ENCODE measurements at places on chromosomes 12 and 14.

- no peak for DNase-seq
These were observed 22.8 kb downstream of the EXOC5 start for GRCh38 chr14:57245941-57246340.

DNA sequence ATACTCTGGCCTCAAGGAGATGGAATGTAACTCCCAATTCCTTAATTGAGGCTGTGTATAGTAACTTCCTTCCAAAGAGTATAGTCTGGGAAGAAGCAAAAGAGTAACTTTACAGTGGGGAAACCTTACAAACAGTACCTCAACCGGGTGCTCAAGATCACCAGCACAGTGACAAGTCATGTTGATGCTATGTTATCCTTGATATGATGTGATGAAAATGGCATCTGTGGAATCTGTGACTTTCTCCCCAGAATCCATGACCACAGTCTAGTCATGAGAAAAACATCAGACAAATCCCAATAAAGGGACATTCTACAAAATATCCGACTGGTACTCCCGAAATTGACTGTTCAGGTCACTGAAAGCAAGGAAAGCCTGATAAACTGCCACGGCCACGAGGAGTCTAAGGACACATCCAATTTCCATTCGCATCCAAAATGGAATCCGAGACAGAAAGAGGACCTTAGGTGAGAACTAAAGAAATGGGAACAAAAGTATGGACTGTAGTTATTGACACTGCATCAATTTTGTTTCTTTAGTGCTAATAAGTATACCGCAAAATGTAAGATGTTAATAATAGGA is 97.3 kb upstream of the FRMD6 start:
- no peak for DNase-seq

DNA sequence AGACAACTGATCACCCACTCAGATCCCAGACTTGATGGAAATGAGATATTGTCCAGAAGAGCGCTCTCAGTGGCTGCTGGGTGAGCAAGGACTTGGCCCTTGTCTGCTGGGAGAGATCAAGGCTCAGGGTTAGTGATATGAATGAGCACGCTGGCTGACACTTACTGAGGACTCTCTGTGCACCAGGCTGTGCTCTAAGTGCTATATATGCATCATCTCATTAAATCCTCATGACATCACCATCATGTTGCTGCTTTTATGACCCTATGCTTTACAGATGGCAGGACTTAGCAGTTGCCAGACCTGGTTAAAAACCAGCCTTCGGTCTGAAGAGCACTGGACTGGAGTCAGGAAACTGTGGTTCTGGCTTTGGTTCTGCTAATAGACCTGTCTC is 260.9 kb downstream of the VRK1 start:
- no peak for DNase-seq

- no peak for DNase-seq
These were observed 298.7 kb upstream of the SRRM4 start for GRCh38 chr12:118682656-118683055.

- DNase-seq, result no peak
These were observed 87.8 kb downstream of the DDX51 start for GRCh38 chr12:132056320-132056719.

DNA sequence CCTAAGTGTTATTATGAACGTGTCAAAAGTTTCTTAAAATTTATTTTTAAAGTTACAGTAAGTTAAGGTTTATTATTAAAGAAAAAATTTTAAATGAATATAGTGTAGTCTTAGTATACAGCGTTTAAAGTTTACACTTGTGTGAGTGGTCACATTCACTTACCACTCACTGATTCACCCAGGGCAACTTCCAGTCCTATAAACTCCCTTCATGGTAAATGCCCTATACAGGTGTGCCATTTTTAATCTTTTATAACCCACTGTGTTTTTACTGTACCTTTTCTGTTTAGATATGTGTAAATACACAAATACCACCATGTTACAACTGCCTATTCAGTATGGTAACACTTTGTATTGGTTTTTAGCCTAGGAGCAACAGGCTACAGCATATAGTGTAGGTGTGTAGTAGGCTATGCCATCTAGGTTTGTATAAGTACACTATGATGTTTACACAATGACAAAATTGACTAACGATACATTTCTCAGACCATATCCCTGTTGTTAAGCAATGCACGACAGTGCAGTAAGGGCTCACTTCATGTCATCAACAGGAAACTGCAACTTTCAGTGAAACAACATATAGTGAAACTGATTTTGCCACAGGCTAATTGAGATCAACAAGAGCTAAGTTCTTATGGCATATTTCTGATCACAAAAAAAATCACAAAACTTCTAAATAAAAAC is 112.0 kb upstream of the TMCC3 start:
- DNase-seq, result no peak

DNA sequence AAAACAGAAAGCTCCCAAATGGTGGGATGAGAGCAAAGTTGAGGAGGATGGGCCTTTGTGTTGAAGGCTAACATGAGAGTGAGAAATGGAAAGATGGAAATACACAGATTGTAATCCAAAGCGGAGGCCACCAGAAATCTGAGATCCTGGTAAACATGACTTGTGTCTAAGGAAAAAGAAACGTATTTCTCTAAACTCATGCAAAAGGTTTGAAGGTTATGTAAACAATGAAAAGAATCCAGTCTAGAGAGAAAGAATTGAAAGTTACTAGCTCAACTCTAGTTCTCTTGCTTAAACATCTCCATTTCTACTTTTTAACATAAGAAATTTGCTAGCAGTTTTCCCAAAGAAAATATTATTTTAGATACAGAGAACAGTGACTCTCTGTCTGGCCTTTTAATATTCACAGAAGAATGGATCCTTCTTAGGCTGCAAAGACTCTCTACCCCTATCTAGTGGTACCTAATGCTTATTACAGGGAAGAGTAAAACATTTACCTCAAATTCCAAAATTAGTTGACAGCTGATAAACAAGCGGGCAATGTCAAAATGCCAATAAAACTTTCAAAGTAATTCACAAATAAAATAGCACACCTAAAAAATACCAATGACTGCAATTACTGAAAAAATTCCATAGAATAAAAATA is 75.8 kb upstream of the SOX5 start:
- DNase-seq, result no peak

GRCh38 chr12:78331753-78332152 is 501.1 kb downstream of the NAV3 start:
- DNase-seq, result no peak

GRCh38 chr14:90510159-90510558 is 113.3 kb downstream of the CALM1 start:
- DNase-seq, result no peak

GRCh38 chr12:111846016-111846415 is 4.0 kb downstream of the MAPKAPK5 start:
- no peak for DNase-seq

- no peak for DNase-seq
These were observed 20.9 kb downstream of the ISCA2 start for GRCh38 chr14:74514471-74514941.

Measured in activated CD8-positive, alpha-beta memory T cell treated with anti-CD3 and anti-CD28 coated beads for 1 hour (primary cell).